ENCODE measurements at places on chromosomes 5 and 9.

DNA sequence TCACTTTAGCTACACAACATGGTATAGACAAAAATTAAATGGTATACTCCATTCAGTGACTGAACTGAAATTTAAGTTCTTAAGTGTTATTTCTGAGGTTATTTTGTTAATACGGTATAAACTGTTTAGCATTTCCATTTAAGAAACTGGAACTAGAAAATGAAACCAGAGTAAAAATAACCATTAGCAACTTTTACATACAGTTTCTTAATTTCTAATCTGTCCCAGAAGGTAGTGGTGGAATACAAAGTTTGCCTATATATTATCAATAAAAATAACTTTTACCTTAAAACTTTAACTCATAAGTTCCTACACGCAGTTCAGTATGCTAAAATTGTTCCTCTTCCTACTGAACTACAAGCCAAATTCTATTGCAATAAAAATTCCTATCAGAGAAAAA lies 10.3 kb downstream of the GOLPH3 start:
- DNase-seq, result peak; percentile 35

DNA sequence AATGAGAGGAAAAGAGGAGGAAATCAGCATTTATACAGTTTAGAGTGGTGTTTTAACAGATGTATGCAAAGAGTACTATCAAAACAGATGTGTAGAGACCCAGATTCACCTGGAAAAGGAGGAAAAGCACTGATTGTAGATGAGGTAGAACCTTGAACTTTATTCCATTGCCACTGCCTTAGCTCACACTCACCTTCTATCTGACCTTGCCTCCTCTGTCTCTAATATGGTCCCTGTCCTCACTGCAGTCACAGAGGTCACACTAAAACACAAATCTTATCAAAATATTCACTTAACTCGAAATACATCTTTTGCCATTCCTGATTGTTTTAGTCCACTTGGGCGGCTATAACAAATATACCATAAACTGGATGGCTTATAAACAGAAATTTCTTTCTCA lies 7.0 kb downstream of the GIN1 start:
- no peak for DNase-seq

- DNase-seq, result no peak
Observed at GRCh38 chr5:114243972-114244317, 117.9 kb upstream of the KCNN2 start.

DNA sequence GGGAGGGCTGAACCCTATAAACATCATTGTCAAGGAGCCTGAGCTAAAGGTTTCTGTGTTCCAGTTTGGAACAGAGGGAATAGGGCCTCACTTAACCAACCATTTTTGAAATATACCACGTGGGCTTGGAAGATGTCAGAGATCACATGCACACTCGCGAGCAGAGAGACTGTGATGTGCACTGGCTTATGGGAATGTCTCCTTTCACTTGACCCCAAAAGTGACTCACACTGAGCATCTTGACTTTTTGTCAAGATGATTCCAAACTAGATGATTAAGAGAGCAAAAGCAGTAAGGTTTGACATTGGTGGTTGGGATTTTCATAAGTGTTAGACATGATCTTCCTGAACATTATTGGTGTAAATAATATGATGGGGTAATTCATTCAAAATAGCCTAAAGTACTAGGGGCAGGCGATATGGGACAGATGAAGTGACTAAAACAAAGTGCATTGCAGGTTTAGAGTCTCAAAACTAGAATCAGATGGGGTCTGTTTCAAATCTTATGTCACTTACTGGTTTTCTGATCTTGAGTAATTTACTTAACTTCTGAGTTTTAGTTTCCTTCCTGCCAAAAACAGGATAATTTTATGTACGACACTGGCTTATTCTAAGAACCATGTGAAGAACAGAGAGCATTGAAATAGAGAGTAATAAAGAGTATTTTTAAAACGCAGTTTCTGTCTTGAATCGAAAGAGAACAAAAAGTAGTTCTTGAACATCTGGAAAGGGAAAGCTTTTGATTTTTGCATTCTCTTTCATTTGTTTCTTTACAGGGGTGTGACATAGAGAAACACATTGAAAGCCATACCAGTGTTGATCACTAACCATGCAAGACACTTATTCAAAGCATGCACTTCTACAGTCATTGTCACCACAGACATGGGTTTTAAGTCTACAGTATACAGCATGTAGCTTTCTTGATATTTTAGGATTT lies 383.0 kb downstream of the DIRAS2 start:
- DNase-seq, result no peak

DNA sequence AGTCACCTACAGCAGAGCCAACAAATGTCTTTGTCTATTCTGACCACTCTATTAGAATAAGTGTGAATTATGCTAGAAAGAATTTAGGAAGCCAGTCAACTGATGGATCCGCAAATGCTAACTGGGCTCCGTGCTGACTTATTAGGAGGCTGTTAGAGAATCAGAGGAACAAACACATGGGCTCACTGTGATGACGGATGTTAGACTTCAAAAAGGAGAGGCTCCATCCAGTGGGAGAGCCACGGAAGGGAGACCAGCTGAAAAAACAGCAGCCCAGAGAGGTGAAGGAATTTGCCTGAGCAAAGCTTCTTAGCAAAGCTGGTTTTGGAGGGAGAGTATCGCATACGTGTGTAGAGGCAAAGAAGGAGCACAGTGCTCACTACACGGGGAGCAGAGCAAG lies 5.8 kb upstream of the TGFBI start:
- no peak for DNase-seq

- no peak for DNase-seq
Observed at GRCh38 chr9:135874859-135875258, 32.5 kb downstream of the CAMSAP1 start.

Data from GM13976 (cell line).